ENCODE measurements at places on chromosomes 4 and X. TPM values are rescaled to one million over a fixed set of nuclear protein-coding genes. Genes with fewer than 3 reads are reported as not detected.

Gene TKTL2
- not detected for total RNA-seq

Gene ASB9
- total RNA-seq, result 0.71 TPM

Gene TRIM61
- 2.9 TPM for total RNA-seq

- DNase-seq, result no peak
- H3K36me3 ChIP-seq, result no peaks in the 10 kb centered on the region
- peaks cover 5% of the 10 kb centered on the region for H3K27me3 ChIP-seq
- no peaks in the 10 kb centered on the region for H3K4me1 ChIP-seq
- no peak overlapping the region for H3K4me3 ChIP-seq
These were observed 47.8 kb upstream of the CRMP1 start for GRCh38 chr4:5940470-5941203.

DNA sequence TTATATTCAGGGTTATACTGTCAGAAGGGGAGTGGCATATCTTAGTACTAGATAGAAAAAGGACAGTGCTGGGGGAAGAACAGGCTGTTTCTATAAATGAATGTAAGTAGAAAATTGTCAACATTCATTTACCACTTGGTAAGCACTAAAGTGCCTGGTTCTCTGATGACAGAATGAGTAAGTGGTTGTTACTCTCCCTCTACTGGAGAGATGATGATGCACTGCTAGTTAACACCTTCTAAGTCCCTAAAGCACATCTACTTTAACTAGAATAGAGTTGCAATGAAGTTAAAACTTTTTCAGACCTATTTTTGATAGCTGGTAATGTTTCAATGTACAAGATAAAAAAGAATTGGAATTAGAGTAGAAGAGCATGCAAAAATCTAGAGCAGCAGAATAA is 214.5 kb downstream of the KLHL4 start:
- H3K4me1 ChIP-seq, result no peaks in the 10 kb centered on the region
- no peak overlapping the region for H3K4me3 ChIP-seq
- no peaks in the 10 kb centered on the region for H3K36me3 ChIP-seq
- DNase-seq, result no peak
- no peak overlapping the region for H3K27ac ChIP-seq

DNA sequence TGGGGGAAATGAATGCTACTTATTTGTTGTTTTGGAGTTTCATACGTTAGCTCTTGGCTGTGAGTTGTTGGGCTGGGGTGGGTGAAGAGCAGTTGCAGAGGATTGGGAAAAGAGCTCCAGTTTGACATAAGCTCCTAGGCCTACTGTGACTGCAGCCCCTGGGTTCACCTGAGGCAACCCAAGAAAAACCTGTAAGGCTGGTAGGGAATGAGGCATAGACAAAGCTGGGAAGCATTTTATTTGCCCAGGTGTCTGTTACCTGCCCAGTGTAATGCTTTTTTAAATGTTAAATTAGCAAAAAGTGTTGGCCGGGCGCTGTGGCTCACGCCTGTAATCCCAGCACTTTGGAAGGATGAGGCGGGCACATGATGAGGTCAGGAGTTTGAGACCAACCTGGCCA is 160.0 kb downstream of the FHIP1A start:
- no peak overlapping the region for H3K27ac ChIP-seq
- H3K4me3 ChIP-seq, result no peak overlapping the region
- no peak for DNase-seq
- no peaks in the 10 kb centered on the region for H3K4me1 ChIP-seq
- peaks cover 18% of the 10 kb centered on the region for H3K27me3 ChIP-seq

GRCh38 chrX:141945426-141945825 is 41.7 kb downstream of the MAGEC1 start:
- no peak for DNase-seq
- H3K4me1 ChIP-seq, result no peaks in the 10 kb centered on the region
- no peaks in the 10 kb centered on the region for H3K36me3 ChIP-seq
- H3K4me3 ChIP-seq, result no peak overlapping the region
- H3K27ac ChIP-seq, result no peak overlapping the region
- H3K27me3 ChIP-seq, result no peaks in the 10 kb centered on the region

- DNase-seq, result no peak
- no peak overlapping the region for H3K4me3 ChIP-seq
- H3K27me3 ChIP-seq, result no peaks in the 10 kb centered on the region
- no peaks in the 10 kb centered on the region for H3K36me3 ChIP-seq
- no peak overlapping the region for H3K27ac ChIP-seq
- H3K4me1 ChIP-seq, result no peaks in the 10 kb centered on the region
These were observed 3.2 kb upstream of the ADH1B start for GRCh38 chr4:99324361-99324760.

GRCh38 chr4:8694651-8695151 is 102.1 kb downstream of the CPZ start:
- H3K4me1 ChIP-seq, result no peaks in the 10 kb centered on the region
- no peaks in the 10 kb centered on the region for H3K36me3 ChIP-seq
- H3K27ac ChIP-seq, result no peak overlapping the region
- H3K27me3 ChIP-seq, result no peaks in the 10 kb centered on the region
- no peak overlapping the region for H3K4me3 ChIP-seq
- DNase-seq, result no peak

GRCh38 chr4:4259484-4260100 is 11.6 kb upstream of the TMEM128 start:
- peaks cover 2% of the 10 kb centered on the region for H3K4me1 ChIP-seq
- H3K4me3 ChIP-seq, result no peak overlapping the region
- H3K27ac ChIP-seq, result no peak overlapping the region
- no peaks in the 10 kb centered on the region for H3K36me3 ChIP-seq
- peaks cover 8% of the 10 kb centered on the region for H3K27me3 ChIP-seq
- no peak for DNase-seq

GRCh38 chrX:136999024-136999423 is 34.8 kb downstream of the GPR101 start:
- no peak overlapping the region for H3K4me3 ChIP-seq
- H3K4me1 ChIP-seq, result no peaks in the 10 kb centered on the region
- DNase-seq, result no peak
- H3K27ac ChIP-seq, result no peak overlapping the region
- no peaks in the 10 kb centered on the region for H3K27me3 ChIP-seq

- no peaks in the 10 kb centered on the region for H3K27me3 ChIP-seq
- peaks cover 33% of the 10 kb centered on the region for H3K4me1 ChIP-seq
- H3K4me3 ChIP-seq, result no peak overlapping the region
- DNase-seq, result no peak
These were observed 102.1 kb downstream of the ANXA3 start for GRCh38 chr4:78653655-78654054.

DNA sequence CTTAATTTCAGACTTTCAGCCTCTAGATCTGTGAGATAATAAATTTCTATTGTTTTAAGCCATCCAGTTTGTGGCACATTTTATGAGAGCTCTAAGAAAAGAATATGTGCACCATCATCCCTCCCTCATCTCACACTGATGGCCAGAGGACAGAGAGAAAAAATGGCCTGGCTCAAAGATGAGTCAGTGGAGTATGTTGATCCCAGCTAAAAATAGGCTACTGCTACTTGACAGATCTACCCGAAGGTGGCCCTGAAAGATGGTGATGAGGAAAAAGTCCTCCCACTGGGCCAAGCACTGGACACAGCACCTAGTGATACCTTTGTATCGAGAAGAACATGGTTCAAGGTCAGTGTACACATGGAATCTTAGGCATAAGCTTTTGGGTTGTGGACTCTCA is 38.2 kb upstream of the DCTD start:
- no peak overlapping the region for H3K4me3 ChIP-seq
- H3K27ac ChIP-seq, result no peak overlapping the region
- DNase-seq, result no peak
- H3K27me3 ChIP-seq, result no peaks in the 10 kb centered on the region

DNA sequence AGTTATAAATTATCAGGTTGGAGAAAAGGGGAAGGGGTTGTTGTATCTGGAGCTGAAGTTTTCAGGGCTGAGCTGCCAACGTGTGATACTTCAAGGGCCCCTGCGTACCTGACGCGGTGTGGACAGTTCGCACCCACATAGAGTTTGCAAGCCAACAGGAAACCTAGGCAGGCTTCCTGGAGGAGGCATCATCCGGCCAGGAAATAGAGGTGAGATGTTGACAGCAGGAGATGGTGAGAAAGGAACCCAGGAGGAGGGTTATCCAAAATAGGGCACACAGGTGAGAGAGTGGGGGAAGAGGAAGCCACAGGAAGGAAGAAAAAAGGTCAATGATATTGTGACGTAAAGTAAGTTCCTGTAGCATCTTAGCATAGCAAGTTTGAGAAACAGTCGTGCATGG is 127.2 kb downstream of the DHRSX start:
- no peaks in the 10 kb centered on the region for H3K27me3 ChIP-seq
- H3K4me3 ChIP-seq, result no peak overlapping the region
- peaks cover 9% of the 10 kb centered on the region for H3K4me1 ChIP-seq
- peaks cover 17% of the 10 kb centered on the region for H3K36me3 ChIP-seq
- DNase-seq, result no peak

DNA sequence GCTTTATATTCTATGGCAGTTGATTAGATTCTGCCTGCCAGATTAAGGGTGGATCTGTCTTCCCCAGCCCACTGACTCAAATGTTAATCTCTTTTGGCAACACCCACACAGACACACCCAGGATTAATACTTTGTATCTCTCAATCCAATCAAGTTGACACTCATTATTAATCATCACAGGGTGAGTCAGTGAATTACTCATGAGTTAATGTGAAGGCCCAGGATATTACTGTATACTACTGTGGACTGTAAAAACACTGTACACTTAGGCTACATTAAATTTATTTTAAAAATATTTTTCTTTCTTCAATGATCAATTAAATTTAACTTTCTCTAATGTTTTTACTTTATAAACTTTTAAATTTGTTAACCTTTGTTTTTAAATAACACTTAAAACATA is 87.7 kb downstream of the NAP1L3 start:
- no peak overlapping the region for H3K27ac ChIP-seq
- H3K36me3 ChIP-seq, result no peaks in the 10 kb centered on the region
- no peaks in the 10 kb centered on the region for H3K27me3 ChIP-seq
- DNase-seq, result no peak
- no peaks in the 10 kb centered on the region for H3K4me1 ChIP-seq

DNA sequence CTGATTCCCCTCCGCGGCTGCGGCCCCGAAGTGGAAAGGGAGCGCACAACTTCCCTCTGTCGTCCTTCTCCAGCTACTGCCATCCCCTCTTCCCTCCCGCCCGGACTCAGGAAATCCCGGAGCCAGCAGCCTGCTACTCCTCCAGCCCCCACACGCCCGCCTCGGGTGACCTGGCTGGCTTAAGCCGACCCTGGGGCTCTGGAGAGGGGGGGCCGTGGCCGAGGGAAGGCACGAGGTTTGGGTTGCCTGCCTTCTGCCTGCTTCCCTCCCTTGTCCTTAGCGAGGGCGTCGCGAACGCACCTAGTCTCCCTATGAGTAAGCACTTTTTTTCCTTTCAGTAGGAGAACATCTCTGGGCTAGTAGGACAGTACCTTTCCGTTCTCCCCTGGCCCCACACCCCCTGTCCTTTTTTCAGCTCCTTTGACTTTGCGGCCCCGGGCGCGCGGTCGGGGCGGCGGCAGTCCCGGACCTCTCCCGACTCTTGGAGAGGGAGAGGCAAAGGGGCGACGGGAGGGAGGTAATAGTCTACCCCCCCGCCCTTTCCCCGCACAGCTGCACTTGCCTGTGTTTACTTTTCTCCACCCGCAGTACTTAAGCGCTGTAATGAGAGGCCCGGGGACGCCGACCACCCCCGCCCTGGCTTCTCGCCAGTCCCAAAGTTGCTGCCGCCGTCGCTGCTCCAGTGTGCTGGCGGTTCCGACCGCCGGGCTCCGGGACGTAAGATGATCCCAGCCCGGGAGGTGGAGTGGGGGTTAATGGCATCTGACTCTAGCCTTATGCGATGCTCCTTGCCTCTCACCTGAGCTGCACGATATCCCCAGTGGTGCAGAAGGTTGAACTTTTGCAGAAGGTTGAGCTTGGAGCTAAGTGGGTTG is 868 bp downstream of the PLS3 start:
- H3K27ac ChIP-seq, result no peak overlapping the region
- H3K4me3 ChIP-seq, result peak overlapping the region; percentile 66
- peaks cover 13% of the 10 kb centered on the region for H3K27me3 ChIP-seq
- H3K36me3 ChIP-seq, result no peaks in the 10 kb centered on the region
- peak; percentile 17 for DNase-seq

GRCh38 chr4:41061482-41062185 is 152.7 kb downstream of the APBB2 start:
- no peaks in the 10 kb centered on the region for H3K27me3 ChIP-seq
- no peaks in the 10 kb centered on the region for H3K4me1 ChIP-seq
- H3K36me3 ChIP-seq, result no peaks in the 10 kb centered on the region
- DNase-seq, result no peak
- H3K4me3 ChIP-seq, result no peak overlapping the region

DNA sequence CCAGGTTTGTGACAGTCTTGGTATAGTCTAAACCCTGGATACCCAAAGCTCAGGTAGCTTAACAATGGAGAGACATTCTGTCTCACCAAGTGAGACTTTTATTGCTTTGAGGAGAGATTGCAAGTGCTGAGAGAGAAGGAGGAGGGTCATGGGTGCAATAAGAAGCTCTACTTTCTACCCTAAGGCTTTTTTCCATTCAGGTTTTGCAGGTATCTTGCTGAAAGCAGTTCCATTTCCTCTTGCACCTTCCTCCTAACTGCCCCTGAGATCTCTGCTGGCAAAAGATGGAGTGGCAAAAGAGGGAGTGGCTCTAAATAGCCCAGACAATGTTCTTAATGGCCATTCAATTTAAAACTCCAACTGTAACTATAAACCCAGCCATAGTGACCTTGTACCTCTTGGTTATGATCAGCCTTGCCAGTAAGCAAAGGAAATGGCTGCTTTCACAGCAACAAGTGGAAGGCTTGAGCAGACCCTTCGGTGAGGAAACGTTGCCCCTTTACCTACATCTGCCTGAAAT is 105.6 kb upstream of the CPEB2 start:
- H3K4me1 ChIP-seq, result no peaks in the 10 kb centered on the region
- no peak overlapping the region for H3K27ac ChIP-seq
- peaks cover 12% of the 10 kb centered on the region for H3K27me3 ChIP-seq
- H3K4me3 ChIP-seq, result no peak overlapping the region
- no peak for DNase-seq

DNA sequence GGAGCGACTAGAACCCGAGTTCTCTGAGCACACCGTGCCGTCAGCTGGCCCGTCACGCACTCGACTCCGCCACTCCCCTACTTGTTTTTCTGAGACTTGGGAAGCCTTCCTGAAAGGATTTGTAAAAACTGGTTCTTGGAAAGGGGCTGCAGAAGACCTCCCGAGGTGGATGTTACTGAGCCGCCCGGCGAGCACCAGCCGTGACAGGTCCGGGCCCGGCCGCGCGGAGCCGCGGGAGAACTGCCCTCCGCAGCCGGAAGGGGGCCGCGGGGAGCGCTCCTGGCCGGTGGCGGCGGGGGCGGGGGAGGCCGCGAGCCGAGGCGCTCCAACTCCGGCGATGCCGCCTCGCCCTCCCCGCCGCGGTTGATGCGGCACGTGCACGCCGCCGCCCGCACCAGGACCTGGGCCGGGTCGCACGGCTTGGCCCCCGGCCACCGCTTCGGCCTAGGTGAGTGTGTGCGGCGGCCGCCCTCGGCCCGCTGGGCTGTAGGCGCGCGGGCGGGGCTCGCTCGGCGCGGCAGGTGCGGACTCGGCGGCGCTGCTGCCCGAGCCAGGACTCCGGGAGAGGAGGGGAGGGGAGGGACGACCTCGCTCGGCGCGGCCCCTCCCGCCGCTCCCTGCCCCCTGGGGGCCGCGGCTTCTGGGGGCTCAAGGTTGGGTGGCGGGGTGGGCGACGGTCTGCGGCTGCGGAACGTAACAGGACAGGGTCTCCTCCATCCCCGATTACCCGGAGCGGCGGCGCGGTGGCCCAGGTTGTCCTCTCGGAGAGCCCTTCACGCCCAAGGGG is 1.7 kb downstream of the SPRY1 start:
- peak; percentile 91 for DNase-seq
- H3K36me3 ChIP-seq, result peaks cover 37% of the 10 kb centered on the region
- H3K4me3 ChIP-seq, result peak overlapping the region; percentile 97
- peak overlapping the region; percentile 94 for H3K27ac ChIP-seq
- peaks cover 30% of the 10 kb centered on the region for H3K4me1 ChIP-seq

Measured in activated naive CD8-positive, alpha-beta T cell treated with anti-CD3 and anti-CD28 coated beads, Interleukin-2, amount 10 ng/mL, durations not matched to agents 7 days and 5 days (primary cell).